ENCODE measurements at places on chromosomes 3 and 15. TPM values are rescaled to one million over a fixed set of nuclear protein-coding genes. Genes with fewer than 3 reads are reported as not detected.

GRCh38 chr3:12934431-12934830 is 93.1 kb upstream of the RPL32 start:
- peaks cover 9% of the 10 kb centered on the region for H3K4me1 ChIP-seq
- DNase-seq = no peak
- H3K27ac ChIP-seq = no peak overlapping the region
- peaks cover 40% of the 10 kb centered on the region for H3K36me3 ChIP-seq

- no peaks in the 10 kb centered on the region for H3K4me1 ChIP-seq
- H3K4me3 ChIP-seq = no peak overlapping the region
- no peak for DNase-seq
- no peaks in the 10 kb centered on the region for H3K27me3 ChIP-seq
- no peak overlapping the region for H3K27ac ChIP-seq
Measured at GRCh38 chr15:31954374-31955172, 75.7 kb upstream of the CHRNA7 start.

GRCh38 chr3:129023909-129024308 is 22.8 kb downstream of the EFCC1 start:
- DNase-seq = peak; percentile 28
- no peak overlapping the region for H3K27ac ChIP-seq
- no peaks in the 10 kb centered on the region for H3K36me3 ChIP-seq
- no peak overlapping the region for H3K4me3 ChIP-seq
- peaks cover 28% of the 10 kb centered on the region for H3K27me3 ChIP-seq

DNA sequence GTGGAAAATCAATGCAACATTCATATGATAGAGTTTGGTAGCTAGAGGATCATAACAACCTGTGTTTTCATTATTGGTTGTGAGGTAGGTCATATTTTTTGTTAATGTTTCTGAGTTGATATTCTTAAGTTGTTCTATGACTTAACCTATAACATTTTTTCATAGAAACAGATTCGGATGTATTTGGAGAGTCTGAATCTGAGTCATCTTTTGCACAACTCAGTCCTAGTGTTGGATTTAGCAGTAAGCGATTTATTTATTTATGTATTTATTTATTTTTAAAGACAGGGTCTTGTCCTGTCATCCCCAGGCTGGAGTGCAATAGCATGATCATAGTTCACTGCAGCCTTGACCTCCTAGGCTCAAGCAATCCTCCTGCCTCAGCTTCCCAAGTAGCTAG is 292.8 kb upstream of the ZNF717 start:
- H3K27me3 ChIP-seq = no peaks in the 10 kb centered on the region
- DNase-seq = peak; percentile 12
- no peak overlapping the region for H3K27ac ChIP-seq
- H3K4me1 ChIP-seq = no peaks in the 10 kb centered on the region

DNA sequence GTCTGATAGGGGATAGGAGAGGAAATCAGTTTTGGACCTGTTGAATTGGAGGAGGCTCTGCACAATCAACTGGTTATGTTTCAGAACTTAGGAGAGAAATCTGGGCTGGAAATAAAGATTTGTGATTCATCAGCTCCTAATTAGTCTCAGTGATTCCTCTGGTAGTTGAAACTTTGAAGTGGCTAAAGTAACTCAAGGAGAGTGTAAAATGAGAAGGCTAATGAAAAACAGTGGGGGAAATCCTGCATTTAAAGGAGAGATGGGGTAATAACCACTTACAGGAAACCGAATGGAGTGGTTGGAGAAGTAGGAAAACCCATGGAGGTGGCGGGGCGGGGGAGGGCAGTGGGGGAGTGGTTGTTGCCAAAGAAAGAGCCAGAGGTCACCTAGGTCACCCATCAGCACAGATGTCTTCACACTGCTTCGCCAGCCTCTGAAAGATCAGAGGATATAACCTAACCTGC is 32.6 kb downstream of the MAP2K5 start:
- H3K27ac ChIP-seq = no peak overlapping the region
- peaks cover 2% of the 10 kb centered on the region for H3K36me3 ChIP-seq
- H3K4me3 ChIP-seq = no peak overlapping the region
- DNase-seq = no peak
- peaks cover 5% of the 10 kb centered on the region for H3K4me1 ChIP-seq

GRCh38 chr15:41559239-41559782 is 299 bp downstream of the TYRO3 start:
- no peak for DNase-seq
- no peaks in the 10 kb centered on the region for H3K36me3 ChIP-seq
- H3K27me3 ChIP-seq = no peaks in the 10 kb centered on the region
- H3K4me3 ChIP-seq = peak overlapping the region; percentile 62

GRCh38 chr3:139745831-139746230 is 68.1 kb upstream of the NMNAT3 start:
- DNase-seq = peak; percentile 34
- no peaks in the 10 kb centered on the region for H3K36me3 ChIP-seq
- no peak overlapping the region for H3K4me3 ChIP-seq
- H3K27me3 ChIP-seq = no peaks in the 10 kb centered on the region

DNA sequence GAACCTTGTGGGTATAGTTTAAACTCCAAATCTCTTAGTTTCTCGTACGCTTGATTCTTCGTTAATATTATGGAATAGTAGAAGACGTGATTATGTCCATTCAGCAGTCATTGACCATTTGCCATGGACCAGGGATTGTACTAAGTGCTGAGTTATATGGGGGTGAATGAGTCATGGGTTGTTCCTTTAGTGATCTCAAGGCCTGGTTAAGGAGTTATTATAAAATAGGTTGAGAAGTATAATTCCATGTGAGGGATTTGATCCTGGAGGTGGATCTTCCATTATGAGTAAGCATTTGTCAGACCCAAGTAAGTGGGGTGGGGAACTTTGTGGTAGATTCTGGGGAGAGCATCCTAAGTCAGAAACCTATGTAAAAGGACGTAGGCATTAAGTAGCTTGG is 15.4 kb downstream of the NR2C2 start:
- no peak overlapping the region for H3K4me3 ChIP-seq
- peak; percentile 88 for DNase-seq
- no peak overlapping the region for H3K27ac ChIP-seq

- H3K36me3 ChIP-seq = no peaks in the 10 kb centered on the region
- peaks cover 2% of the 10 kb centered on the region for H3K4me1 ChIP-seq
- H3K27ac ChIP-seq = no peak overlapping the region
- H3K4me3 ChIP-seq = no peak overlapping the region
- no peak for DNase-seq
Measured at GRCh38 chr3:196122688-196123046, 40.8 kb upstream of the TFRC start.

DNA sequence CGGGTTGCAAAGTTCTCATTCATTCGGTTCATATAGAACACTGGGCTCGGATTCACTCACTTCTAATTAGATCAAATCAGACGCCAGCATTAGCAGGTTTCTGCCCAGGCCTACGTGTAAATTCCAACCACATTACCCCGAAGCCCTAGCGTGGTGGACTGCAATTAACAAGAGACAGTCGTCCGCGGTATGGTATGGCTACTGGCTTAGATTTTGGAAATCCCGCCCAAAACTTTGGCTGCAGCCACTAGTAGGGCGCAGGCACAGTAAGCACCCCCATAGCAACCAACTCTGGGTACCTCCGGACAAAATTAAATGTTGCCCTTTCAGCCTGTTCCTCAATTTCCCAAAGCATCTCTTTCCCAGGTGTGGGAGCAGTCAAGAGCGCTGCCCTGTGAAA is 771 bp downstream of the RARRES1 start:
- no peaks in the 10 kb centered on the region for H3K27me3 ChIP-seq
- DNase-seq = no peak
- peaks cover 3% of the 10 kb centered on the region for H3K36me3 ChIP-seq
- H3K27ac ChIP-seq = peak overlapping the region; percentile 48

GRCh38 chr15:78438619-78439285 is 736 bp downstream of the IREB2 start:
- no peaks in the 10 kb centered on the region for H3K4me1 ChIP-seq
- H3K27ac ChIP-seq = peak overlapping the region; percentile 89

DNA sequence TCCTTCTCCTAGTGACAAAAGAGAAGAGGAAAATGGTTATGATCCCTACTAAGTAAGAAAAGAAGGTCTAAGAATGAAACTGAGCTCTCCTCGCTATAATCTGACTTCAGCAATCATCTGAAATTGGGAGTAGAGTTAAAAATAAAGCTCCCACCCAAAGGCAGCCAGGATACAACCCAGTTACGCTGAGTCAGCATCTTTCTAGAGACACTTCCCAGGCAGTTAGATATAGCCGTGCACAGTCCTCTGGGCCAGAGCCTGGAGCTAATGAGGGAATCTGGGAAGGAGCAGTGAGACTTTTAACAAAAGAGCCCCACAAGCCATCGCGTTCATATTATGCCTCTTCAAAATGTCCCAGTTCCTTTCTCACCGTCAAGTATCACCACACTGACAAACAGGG is 39.1 kb upstream of the SETMAR start:
- no peak overlapping the region for H3K27ac ChIP-seq
- H3K4me3 ChIP-seq = no peak overlapping the region
- H3K36me3 ChIP-seq = no peaks in the 10 kb centered on the region
- no peak for DNase-seq
- no peaks in the 10 kb centered on the region for H3K27me3 ChIP-seq

GRCh38 chr3:11634081-11634635 is 9.6 kb downstream of the VGLL4 start:
- no peaks in the 10 kb centered on the region for H3K27me3 ChIP-seq
- no peak overlapping the region for H3K27ac ChIP-seq
- H3K4me3 ChIP-seq = no peak overlapping the region
- no peak for DNase-seq

GRCh38 chr15:50355619-50355905 is 564 bp upstream of the GABPB1 start:
- H3K4me1 ChIP-seq = no peaks in the 10 kb centered on the region
- DNase-seq = no peak
- peak overlapping the region; percentile 98 for H3K27ac ChIP-seq
- peaks cover 2% of the 10 kb centered on the region for H3K36me3 ChIP-seq
- no peaks in the 10 kb centered on the region for H3K27me3 ChIP-seq

- DNase-seq = peak; percentile 41
- peak overlapping the region; percentile 52 for H3K27ac ChIP-seq
- H3K36me3 ChIP-seq = peaks cover 62% of the 10 kb centered on the region
Measured at GRCh38 chr3:113275929-113276750, 64.8 kb downstream of the BOC start.

DNA sequence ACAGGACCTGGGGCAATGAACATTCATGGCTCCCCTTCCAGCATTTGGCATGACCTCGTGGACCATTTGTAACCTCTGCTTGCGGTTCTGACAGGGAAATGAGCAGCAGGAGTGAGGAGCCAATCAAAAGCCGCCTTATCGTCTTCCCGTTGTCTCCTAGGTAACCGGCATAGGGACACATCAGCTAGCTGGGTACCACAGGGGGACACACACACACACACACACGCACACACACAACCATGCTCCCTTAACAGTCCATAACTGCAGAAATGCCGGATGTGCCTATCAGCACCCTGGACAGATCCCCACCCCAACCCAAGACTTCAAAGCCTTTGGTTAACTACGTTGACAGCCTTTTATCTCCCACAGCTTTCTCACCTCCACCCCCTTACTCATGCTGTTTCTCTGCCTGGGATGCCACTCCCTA is 53.4 kb upstream of the CCDC174 start:
- DNase-seq = peak; percentile 39
- H3K27me3 ChIP-seq = peaks cover 29% of the 10 kb centered on the region
- no peaks in the 10 kb centered on the region for H3K4me1 ChIP-seq
- no peak overlapping the region for H3K27ac ChIP-seq
- no peaks in the 10 kb centered on the region for H3K36me3 ChIP-seq

GRCh38 chr3:171373711-171374110 is 86.5 kb downstream of the TNIK start:
- no peaks in the 10 kb centered on the region for H3K36me3 ChIP-seq
- H3K4me3 ChIP-seq = no peak overlapping the region
- H3K27ac ChIP-seq = no peak overlapping the region
- peaks cover 15% of the 10 kb centered on the region for H3K4me1 ChIP-seq

- peak overlapping the region; percentile 40 for H3K27ac ChIP-seq
- peaks cover 20% of the 10 kb centered on the region for H3K4me1 ChIP-seq
- peaks cover 3% of the 10 kb centered on the region for H3K36me3 ChIP-seq
- peak; percentile 90 for DNase-seq
- H3K4me3 ChIP-seq = no peak overlapping the region
Measured at GRCh38 chr15:89143503-89144162, 55.4 kb downstream of the ABHD2 start.

DNA sequence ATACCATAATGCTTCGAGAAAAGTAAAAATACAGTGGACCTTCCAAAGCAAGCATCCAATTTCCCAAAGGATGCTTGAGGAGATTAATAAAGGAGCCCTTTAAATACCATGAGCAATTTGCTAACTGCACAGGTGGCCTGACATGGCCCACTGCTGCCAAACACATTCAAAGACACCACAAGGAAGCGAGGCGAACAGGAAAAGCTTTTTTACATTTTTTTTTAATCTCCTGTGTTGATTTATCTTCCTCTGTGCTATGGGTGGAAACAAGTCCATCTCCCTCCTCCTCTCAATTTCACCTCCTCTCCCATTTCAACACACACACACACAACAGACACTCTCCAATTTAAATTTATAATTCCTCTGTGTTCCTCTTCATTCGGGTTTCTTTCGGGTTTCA is 243.4 kb downstream of the IGSF11 start:
- no peak for DNase-seq
- no peaks in the 10 kb centered on the region for H3K4me1 ChIP-seq
- H3K27me3 ChIP-seq = no peaks in the 10 kb centered on the region
- H3K27ac ChIP-seq = no peak overlapping the region
- no peaks in the 10 kb centered on the region for H3K36me3 ChIP-seq
- no peak overlapping the region for H3K4me3 ChIP-seq

GRCh38 chr3:29410660-29411405 is 130.0 kb downstream of the RBMS3 start:
- H3K4me3 ChIP-seq = no peak overlapping the region
- no peak overlapping the region for H3K27ac ChIP-seq
- H3K27me3 ChIP-seq = no peaks in the 10 kb centered on the region

DNA sequence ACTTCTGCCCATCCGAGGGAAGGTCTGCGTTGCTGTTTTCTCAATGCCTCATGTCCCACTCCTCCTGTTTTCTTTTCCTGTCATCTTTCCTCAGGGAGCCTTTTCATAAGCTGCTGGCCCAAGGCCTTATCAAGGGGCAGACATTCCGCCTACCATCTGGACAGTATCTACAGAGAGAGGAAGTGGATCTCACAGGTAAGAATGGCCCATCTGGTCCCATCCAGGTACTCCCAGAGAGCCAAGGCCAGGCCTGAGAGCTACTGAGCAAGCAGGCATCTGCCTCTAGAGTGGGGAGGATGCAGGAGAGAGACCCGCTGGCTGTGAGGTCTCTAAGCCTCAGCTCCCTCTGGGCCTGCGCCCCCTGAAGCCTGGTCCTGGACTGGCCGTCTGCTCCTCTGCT is 81.5 kb upstream of the LIMD1 start:
- no peak overlapping the region for H3K27ac ChIP-seq
- H3K4me3 ChIP-seq = no peak overlapping the region
- H3K27me3 ChIP-seq = no peaks in the 10 kb centered on the region
- peaks cover 20% of the 10 kb centered on the region for H3K36me3 ChIP-seq
- peaks cover 33% of the 10 kb centered on the region for H3K4me1 ChIP-seq

The FGF7 gene
- 34.8 TPM for total RNA-seq

The THAP10 gene
- total RNA-seq = 3.6 TPM

The GRK7 gene
- not detected for total RNA-seq

The KIF23 gene
- total RNA-seq = 70.5 TPM

The DLEC1 gene
- not detected for total RNA-seq

The ZNF35 gene
- total RNA-seq = 19.2 TPM

The COX5A gene
- total RNA-seq = 24.7 TPM

The SH2D7 gene
- total RNA-seq = not detected

The XIRP1 gene
- under 0.01 TPM for total RNA-seq

The SUCNR1 gene
- not detected for total RNA-seq

Data from IMR-90 (cell line).